Suprapubic skin (tissue), 4 donors: ENCODE measurements at places on chromosomes 7 and 10. TPM values are rescaled to one million over a fixed set of nuclear protein-coding genes. Genes with fewer than 3 reads are reported as not detected.

DNA sequence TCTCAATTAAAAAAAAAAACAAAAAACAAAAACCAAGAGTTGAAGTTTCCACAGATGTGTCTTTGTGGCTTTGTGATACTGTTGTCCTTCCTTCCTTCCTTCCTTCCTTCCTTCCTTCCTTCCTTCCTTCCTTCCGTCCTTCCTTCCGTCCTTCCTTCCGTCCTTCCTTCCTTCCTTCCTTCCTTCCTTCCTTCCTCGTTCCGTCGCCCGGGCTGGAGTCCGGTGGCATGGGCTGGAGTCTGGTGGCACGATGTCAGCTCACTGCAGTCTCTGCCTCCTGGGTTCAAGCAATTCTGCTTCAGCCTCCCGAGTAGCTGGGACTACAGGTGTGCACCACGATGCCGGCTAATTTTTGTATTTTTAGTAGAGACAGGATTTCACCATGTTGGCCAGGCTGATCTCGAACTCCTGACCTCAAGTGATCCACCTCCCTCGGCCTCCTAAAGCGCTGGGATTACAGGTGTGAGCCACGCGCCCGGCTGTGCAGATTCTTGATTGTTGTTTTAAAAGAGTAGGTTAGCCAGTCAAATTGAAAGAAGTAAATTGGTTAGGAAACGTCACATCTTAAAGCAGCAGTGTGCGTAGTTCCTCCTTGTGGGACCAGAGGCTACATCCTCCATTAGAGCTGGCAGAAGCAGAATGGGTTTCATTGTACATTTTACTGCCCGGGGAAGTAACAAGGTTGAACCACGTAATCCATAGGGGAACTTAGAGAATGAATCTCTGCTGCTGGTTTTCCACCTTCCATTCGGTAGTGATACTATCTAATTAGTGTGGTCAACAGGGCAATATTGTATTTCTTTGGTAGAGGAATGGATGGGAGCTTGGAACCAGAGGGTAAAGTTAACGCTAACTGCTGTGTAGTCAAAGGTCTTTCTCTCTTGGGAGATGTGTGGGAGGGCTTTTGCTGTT is 20.6 kb downstream of the DNAJB6 start:
- DNase-seq = no peak

DNA sequence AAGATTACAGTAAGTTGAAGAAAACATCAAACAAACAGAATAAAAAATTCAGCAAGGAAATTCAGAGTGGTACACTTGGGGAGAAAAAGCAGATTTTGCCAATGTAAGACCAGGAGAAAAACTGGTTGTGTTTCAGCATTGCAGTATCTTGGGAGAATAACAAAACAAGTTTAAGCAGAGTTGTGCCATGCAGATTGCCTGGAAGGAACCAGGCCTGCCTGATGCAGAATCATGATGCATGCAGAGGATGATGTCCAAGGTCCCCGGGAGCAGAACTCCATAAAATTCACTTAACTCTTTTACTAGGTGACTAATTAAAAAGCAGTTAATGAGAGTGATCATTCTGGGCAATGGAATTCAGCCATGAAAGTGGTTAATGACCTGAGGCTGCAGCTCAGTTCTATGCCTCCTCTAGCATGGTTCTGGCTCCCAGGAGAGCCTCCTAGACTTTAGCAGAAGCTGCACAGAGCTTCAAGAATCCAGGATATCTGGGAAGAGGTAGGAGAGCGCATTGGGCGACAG is 379.7 kb upstream of the C7orf33 start:
- DNase-seq = no peak

DNA sequence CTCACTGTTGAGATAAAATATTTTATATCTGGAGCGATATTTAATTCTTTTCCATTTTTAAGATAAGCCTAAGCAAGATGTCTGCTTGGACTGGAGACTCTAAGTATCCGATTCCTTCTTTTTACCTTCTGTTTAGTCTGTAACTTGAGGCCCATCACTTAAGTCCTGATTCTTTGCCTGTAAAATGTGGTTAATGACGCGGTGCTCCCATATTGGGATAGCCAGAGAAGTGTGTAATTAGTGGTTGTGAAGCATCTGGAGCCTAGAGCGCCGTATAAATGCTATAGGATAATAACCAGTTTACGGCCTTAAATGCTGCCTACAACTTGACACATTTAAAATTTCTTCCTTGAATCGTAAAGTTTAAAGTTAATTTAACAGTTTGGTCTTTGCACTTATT is 132.9 kb downstream of the CHN2 start:
- DNase-seq = no peak

DNA sequence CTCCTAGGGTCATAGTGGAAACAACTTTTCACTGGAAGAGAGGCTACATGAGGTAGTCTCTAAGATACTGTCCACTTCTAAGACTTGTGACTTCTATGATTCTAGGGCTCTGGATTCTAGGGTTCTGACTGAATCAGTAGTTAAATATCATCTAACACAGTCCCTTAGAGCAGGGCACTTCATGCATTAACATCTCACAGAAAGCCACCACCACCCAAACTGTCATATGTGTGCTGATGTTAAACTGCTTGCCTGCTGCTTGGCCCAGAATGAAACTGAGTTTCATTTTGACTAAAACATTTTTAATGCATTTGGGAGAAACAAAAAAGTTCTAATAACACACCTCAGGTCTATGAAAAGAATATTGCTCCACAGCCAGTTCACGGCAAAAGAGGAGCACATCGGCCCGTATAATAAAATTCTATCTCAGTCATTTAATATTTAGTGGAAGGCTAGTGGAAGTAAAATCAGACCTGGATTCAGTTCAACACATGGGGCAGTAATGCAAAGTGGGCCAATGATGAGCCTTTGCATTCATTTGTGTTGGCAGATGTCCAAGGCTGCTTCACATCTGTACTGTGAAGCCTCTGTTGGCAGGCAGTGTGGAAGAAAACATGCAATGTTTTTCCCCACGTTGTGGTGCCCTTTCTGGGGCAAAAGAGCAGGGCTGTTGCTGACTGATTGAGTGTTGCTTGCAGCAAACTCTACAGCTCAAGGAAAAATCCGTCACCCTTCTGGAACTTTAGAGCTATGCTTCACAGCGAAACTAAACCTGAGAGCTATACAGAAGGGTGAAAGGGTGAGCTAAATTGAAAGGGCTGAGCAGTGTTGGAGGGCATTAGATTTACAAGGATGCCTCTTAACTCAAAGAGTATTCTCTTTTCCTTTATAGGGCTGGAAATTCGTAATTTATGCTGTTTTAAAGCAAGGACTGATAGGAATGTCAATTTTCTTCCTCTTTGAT is 33.5 kb upstream of the AUTS2 start:
- no peak for DNase-seq

GRCh38 chr10:1183701-1184100 is 127.5 kb downstream of the WDR37 start:
- peak; percentile 31 for DNase-seq

GRCh38 chr10:121310151-121310711 is 288.0 kb downstream of the FGFR2 start:
- DNase-seq = no peak

- no peak for DNase-seq
Observed at GRCh38 chr10:1486841-1487687, 250.3 kb downstream of the ADARB2 start.

GRCh38 chr7:77393261-77393660 is 22.9 kb downstream of the GSAP start:
- DNase-seq = no peak

DNA sequence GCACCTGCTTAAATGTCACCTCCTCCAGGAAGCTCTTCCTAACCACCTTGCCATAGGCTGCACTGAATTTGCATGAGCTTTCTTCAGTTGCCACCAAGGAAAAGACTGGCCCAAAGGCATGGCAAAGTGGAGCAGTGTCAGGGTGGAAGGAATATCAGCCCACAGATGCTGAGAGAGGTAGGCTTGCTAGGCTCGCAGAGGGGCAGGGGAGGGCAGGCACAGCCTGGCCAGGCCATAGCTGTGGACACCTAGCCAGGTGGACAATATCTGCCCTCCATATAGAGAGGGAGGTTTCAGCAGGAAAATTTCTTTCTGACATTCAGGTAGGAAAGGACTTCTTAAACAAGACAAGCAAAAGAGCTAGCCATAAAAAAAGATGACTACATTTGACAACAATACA is 166.3 kb downstream of the GRID1 start:
- DNase-seq = no peak

DNA sequence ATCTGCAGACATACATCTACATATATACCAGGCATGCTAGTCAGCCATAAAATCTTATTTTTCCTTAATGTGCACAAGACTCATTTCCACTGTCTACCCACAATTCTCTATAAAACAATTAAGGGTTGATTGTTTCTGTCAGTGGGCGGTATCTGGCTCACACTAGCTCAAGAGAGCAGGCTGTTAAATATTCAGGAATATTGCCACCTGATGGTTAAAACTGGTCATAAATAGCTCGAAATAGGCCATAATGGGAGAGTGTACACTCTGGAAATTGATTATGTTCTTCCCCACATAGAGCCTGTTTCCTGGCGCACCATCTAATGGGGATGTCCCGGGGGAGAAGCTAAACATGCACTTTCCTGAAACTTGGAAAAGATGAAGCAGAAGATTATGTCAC is 620.6 kb upstream of the ANKRD30A start:
- no peak for DNase-seq

GRCh38 chr7:78718212-78718611 is 735.3 kb downstream of the MAGI2 start:
- no peak for DNase-seq

DNA sequence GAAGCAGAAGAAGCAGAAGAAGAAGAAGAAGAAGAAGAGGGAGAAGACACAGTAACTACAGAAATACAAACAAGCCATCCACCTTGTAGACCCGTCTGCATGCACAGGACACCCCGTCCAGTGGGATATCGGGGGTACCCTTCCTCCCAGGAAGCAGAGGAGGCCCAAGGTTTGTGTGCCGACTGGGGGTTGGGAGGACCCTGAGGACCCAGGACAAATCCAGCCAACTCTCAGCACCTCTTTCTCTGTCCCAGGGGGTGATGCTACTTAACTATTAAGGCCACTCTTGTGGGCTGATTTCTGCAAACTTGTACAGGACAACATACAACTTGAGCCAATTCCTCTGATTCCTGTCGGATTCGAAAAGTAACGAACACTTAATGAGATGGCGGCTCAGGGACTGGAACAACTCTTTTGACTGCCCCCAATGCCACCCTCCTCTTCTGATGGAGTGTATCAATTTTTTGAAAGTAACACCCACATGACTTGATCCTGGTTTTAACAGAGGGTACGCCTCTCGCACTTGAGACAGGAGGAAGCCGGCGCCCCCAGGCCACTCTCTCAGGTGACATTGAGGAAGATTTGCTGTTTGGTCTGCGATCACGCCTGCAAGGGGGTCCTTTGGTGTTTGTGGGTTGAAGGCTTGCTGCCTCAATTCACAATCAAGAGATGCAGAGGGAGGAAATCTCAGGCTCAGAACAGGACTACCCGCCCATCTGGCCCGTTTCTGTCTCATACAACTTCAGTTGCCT is 192.6 kb downstream of the TNS3 start:
- no peak for DNase-seq

DNA sequence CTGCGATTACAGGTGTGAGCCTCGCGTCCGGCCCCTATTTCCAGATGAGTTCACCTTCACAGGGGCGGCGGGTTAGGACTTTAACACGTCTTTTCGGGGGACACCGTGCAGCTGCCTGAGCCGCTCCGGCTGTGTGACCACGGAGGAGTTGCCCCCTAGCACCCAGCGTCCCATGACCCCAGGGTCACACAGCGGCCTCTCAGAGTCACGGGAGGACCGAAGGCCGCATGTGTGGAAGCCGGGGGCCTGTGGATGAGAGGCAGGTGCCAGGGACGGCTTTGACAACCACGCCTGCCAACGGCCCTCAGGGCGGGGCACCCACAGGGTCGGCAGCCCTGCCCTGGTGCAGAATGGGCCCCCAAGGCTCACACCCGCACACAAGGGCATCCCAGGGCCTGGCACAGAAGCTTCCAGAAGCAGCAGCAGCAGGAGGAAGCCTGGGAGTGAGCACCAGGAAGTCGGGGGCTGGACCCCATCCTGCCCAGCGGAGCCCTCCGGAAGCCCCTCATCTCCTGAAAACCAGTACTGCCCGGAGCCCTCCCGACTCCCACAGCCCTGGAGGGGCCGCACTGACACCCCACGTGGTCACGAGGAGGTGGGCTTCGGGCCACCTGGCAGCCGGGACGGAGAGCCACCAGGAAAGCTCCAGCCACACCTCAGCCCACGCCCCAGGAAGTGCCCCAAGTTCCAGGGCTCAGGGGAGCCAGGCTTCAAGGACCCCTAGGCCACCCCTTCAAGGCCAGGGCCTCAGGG is 32.7 kb downstream of the ADAP1 start:
- peak; percentile 56 for DNase-seq

DNA sequence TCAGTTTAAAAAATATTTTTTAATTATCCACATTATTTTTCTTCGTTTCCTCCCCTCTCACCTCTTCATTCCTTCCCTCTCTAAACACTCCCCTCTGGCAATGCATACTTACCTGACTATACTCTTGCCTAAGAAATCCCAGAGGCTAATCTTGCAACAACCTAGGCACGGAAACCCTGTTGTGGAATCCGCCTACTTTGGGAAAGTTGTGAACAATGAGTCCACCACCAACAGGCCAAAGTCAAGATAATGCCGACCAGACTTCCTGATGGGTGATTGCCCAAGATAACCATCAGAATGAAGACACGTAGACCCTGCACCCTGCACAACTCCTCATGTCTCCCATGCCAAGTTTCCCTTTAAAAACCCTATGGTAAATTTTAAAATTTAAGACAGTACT is 521.5 kb downstream of the KIF20B start:
- DNase-seq = no peak

The MEOX2 gene
- total RNA-seq = 2.5 TPM

The HOXA13 gene
- not detected for total RNA-seq

The NUTM2B gene
- total RNA-seq = 0.25 TPM

The ITGA8 gene
- total RNA-seq = 1.9 TPM
